ENCODE measurements at places on chromosomes 13 and 19.

GRCh38 chr13:101618440-101619187 is 166.1 kb downstream of the ITGBL1 start:
- DNase-seq, result no peak

DNA sequence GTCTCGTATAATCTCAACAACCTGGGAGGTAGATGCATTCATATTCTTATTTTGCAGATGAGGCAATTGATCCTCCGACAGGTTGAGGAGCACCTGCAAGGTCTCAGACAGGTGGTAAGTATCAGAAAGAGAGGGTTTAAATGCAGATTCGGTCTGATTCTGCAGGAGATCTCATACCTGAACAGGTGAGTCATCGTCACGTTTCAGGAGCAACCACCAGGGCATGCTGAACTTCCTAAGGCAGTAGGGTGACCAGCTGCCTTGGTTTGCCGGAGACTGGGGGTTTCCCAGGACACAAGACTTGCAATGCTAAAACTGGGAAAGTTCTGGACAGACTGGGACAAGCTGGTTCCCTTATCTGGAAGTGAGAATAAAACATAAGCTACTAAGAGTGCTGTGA is 68.8 kb upstream of the TSHZ3 start:
- peak; percentile 81 for DNase-seq

- DNase-seq, result no peak
These were observed 2.9 kb downstream of the KLK12 start for GRCh38 chr19:51031880-51032225.

DNA sequence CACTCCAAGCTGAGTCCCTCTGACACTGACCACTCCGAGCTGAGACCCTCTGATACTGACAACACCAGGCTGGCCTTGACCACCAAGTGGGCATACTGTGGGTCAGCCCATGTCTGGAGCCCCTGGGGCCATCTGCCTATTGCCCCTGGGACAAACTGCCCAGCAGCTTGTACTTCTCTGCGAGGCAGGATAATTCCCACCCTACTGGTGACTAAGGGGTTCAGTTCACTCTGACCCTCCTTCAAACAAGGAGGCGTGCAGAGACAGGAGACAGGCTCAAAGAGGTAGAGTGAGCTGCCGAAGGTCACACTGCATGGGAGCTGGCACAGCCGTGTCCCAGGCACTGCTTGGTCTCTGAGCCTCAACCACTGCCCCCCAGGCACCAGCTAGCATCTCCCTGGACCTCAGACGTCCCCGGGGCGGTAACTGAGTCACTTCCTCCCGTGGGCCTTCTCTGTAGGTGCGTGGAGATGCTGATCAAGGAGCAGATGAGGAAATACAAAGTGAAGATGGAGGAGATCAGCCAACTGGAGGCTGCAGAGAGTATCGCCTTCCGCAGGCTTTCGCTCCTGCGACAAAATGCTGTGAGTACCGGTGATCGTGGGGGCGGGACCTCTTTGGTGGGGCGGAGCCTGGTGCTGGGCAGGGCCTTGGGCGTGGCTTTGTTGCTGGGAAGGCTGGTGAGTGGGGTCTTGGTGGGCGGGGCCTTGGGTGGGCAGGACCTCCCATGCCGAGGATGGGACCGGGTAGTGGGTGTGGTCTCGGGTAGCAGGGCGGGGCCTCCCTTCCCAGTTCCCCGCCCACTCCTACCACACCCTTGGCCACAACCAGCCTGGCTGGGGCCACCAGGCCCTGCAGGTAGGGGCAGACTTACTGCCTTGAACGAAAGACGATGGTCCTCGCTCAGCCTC is 5.8 kb upstream of the USE1 start:
- peak; percentile 100 for DNase-seq

GRCh38 chr13:34322014-34322742 is 504.2 kb downstream of the RFC3 start:
- DNase-seq, result no peak

- no peak for DNase-seq
These were observed 4.7 kb downstream of the EEF1AKMT1 start for GRCh38 chr13:20769091-20769490.

DNA sequence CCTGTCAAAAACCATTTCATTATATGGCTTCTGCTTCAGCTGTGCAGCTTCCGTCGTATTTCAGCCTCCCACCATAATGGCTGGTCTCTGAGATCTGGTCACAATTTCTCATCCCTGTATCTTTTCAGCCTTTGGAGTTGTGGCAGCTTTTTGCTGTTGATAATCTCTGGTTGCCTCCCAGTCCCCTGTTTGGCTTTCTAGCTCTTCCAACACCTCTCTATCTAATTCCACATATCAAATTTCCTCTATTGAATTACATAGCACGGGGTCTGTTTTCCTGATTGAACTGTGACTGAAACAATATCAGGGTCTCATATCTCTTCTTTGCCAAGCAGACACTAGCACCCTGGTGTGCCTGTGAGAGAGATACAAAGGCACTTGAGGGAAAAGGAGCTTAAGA is 222.1 kb upstream of the OBI1 start:
- no peak for DNase-seq

- DNase-seq, result no peak
These were observed 108.6 kb downstream of the TNFRSF19 start for GRCh38 chr13:23678795-23679194.

GRCh38 chr19:48501494-48502349 is 9.9 kb downstream of the LMTK3 start:
- peak; percentile 100 for DNase-seq

DNA sequence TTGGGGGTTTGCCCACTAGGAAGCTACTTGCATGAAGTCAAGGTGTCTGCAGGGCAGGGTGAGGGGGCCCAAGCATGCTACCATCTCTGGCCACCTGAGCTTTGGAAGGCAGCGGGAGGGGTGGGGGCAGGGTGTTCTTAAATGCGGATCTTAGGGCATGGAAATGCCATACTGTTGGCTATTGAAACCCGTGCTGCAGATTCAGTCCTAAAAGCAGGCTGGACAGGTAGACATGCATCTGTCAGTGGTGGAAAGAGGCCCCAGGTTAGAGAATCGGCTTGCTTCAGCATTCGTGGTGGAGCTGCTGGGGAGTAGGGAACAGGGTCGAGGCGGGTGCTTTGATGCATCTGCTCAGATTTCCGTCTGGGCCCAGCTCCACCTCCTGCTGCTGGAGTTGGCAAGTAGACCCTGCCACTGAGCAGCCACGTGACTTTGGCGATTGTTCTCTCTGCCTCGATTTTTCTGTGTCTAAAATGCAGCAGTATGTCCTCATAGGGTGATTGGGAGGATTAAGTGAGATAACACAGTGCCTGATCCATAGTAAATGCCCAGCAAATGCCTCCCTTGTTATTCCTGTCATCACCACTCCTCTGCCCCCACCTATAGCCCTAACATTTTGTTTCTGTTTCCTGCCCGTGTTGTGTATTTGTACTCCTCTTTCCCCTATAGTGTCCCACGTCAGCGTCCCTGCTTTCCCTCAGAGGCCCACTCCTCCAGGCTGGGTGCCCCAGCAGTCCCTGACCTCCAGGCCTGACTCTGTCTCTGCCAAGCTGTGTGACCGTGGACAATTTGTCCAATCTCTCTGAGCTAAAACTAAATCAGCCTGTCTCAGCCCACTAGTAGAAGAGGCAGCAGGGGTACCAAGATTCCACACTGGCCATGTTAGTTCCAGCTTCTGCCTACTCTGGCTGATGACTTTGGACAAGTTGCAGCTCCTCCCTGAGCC is 5.8 kb downstream of the PPP1R37 start:
- peak; percentile 46 for DNase-seq

DNA sequence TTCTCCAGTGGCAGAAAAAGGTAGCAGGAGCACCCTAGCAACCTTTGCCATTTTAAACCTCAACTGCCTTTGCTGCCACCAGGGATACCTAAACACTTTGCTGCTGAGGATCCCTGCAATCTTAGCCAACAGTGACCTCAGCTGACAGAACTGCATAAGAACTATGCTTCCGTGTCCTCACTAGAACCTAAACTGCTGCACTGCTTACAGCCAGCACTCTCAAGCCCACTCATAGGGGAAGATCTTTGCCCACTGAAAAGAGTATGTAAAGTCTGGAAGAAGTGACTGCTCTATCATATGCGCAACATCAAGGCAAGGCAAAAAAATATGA is 270.0 kb upstream of the PCDH20 start:
- peak; percentile 81 for DNase-seq

DNA sequence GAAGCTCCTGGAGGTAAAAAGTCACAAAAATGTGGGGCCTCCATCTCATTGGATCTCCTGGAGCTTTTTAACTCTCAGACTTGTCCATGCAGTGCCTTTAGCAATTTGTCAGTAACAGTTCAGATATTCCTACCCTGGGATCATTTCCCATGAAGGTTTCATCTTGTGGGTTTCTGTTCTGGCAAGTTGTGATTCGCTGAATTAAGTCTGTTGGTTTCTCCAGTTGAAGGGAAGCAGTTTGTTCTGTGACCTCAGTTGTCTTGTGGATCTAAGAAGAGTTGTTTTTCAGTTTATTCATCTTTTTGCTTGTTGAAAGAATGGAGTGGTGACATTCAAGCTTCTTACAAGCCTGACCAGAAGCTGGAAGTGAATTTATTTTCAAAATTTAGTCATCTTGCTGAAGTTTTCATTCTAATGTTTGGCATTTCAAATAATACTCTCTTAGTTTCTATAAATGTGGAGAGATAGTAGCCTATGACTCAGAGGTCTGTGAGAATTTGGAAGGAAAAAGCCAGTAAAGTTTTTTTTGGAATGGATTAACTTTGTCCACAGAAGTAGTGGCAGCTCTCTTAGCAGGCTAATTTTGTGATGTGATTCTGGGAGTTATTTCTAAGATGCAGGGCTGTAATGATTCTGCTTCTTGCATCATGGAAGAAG is 120.1 kb upstream of the CSNK1A1L start:
- DNase-seq, result no peak

DNA sequence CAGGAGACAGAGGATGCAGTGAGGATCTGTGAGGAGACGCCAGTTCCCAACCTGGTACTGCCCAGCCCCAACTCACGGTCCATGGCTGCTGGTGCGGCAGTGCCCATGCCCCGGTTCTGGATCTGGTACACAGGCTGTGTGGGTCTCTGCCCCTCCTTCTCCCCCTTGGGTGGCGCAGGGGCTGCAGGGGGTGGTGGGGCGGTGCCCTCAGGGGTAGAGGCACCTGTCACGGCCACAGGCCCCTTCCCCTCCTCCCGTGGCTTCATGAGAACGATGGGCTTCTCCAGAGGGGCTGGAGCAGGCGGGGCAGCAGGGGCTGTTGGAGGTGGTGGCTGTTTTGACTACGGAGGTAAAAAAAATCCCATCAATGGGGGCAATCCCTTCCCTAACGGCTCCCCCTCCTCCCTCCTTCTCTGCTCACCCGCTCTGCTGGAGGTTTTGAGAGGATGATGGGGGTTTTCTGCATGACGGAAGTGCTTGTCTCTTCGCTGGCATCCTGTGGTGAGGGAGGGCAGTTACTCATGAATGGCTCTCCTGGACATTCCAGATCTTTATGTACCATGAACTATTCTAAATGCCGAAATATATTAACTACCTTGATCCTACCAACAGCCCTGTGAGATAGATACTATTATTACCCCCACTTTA is 7.1 kb downstream of the SMG9 start:
- no peak for DNase-seq

DNA sequence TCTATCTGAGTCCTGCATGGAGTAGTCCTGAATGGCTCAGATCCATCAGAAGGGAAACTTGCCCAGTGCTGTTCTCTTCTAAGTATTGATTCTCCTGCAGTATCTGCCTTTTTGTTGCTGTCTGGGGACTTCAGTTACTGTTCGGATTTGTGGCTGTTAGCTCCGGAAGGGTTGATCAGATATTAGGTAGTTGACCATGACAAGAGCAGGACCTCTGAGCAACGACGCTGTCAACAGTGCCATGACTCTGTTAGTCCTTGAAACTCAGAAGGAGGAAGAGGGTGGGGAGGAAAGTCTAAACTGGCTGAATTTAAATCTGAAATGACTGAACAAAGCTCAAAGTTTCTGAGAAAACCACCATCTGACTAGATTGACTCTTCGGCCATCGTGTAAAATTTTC is 42.2 kb downstream of the CCNE1 start:
- DNase-seq, result no peak

GRCh38 chr19:44810234-44811121 is 1.6 kb downstream of the BCAM start:
- DNase-seq, result no peak
